ENCODE measurements at places on chromosomes 6 and 20.

GRCh38 chr6:136136274-136136673, 113.8 kb downstream of the MTFR2 start:
- DNase-seq, result no peak

DNA sequence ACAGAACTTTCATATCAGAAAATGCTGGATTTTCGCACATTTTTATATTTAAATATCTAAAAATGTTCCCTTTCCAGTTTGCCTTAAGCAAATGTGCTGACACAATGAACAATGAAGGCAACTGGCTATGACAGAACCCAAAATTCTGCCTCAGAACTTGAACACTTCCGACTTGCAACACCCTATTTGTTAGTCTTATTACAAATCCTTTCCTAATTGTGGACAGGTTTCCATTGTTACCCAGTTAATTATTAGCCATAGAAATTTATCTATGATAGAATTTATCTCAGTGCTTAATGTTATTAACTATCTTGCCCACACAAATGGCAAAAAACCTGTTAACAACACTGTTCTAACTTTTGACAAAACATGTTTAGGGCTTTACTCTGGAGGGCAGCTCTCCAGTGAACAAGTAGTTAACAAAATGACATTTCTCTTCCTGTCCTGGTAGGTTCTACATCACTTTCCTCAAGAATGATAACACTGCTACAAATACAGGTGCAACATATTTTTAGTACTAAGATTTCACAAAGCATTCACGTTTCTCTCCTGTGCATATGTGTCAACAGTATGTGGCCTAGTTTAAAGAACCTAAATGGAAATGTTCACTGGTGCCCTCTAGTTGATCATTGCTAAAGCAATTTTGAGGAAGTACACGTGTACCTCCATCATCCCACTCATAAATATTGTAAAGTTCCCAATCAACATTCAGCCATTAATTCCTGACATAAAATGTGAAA, 58.4 kb downstream of the HIVEP2 start:
- DNase-seq, result no peak

DNA sequence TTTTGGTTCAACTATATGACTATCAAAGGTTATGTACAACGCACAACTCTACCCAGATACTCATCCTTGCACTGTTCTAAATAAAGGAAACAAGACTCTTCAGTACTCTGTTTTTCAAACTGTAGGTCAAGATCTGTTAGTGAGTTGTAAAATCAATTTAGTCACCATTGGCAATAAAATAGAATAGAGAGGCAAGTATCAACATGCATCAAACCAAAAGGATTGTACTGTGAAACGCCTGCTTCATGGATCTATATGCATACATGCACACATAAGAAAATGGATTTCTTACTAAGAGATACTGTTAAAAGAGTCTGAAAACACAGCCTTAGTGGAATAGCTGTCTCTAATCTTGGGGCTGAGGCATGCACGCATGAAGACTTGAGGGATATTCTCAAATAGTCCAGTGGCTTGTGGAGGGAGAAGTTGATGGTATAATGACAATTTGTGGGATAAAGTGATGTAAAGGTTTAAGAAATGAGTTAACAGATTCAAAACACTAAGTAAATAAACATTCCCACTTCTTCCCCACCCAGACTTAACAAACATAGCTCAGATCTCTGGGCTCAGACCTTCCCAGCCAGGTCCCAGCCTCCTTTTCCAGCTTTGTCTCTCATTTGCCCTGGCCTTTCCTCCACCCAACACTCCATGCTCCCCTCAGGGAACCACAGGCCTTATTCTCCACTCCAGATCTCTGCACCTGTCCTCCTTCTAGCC, 10.7 kb upstream of the LZTS3 start:
- DNase-seq, result no peak

DNA sequence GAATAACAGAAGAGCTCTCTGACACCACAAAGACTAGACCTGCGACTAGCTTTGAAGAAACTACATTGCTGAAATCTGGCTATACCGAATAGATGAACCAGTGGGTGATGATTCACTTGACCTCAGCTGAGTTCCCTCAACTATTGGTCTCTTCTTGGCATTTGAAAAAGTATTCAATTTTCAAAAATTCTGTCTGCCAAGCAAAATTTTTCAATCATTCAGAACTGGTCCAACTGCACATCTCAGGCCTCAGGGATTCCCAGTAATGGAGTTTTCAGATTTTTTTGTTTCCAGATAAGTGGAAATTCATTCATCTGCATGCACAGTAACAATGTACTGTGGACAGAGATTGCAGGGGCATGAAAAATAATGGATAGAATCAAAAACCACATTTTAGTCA, 121.4 kb upstream of the NAA20 start:
- DNase-seq, result no peak

- DNase-seq, result no peak
These were observed 57.8 kb upstream of the RREB1 start for GRCh38 chr6:7050004-7050403.

DNA sequence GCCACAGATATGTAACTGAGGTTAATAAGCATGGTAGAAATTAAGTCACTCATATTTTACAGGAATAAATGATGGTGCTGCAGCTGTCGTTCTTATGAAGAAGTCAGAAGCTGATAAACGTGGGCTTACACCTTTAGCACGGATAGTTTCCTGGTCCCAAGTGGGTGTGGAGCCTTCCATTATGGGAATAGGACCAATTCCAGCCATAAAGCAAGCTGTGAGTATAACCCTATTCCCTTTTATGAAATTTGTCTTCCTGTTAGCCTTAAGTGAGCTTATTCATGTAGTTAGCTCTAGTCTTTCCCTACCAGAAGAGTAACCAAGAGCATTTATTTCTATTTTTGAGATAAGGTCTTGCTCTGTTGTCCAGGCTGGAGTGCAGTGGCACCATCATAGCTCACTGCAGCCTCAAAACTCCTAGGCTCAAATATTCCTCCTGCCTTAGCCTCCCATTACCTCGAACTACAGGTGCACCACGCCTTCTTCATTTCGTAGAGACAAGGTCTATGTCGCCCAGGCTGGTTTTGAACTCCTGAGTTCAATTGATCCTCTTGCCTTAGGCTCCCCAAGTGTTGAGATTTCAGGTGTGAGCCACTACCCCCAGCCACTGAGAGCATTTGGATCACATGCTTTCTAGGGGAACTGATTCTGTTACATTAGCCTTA, 12.0 kb downstream of the TCP1 start:
- no peak for DNase-seq

DNA sequence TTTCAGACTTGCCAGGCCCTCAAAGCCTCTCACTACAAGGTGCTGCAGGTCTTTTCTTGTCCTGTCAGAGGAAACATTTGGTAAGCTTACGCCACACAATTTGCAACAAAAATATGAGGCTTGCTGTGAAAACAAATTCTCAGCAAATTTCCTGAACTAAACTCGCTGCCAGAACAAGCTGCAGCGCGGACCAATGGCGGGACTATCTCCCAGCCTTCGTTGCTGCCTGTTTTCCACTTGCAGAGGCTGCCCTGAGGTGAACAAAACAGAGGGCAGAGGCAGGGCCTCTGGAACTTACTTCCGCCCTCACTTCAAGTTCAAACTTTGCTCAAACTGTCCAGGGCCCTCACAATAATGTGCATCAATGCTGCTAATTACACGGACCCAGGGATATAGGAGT, 12.4 kb downstream of the UQCC2 start:
- DNase-seq, result no peak

DNA sequence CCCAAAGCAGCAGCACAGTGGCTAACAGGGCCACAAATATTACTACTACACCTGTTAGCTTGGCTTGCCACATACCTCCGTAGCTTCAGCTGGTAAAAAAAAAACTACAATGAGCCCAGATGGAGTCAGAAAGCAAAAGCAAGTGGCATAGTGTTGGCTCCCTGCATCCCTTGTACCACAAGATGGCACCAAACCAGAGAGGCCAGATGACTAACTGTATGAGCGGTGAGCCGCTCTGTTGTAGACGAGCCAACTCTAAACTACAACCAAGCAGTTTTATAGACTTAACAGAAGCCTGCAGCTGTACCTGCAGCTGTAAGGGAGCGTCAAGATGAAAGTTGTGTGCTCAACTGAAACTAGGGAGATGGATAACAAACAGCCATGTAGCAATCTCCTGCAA, 84.5 kb upstream of the MCHR2 start:
- DNase-seq, result no peak

GRCh38 chr6:56311061-56311460, 63.7 kb upstream of the COL21A1 start:
- DNase-seq, result no peak

- no peak for DNase-seq
These were observed 57.7 kb downstream of the ADNP start for GRCh38 chr20:50873585-50873984.

GRCh38 chr6:41551086-41551700, 5.0 kb downstream of the FOXP4 start:
- DNase-seq, result no peak

- DNase-seq, result no peak
These were observed 18.9 kb downstream of the MKKS start for GRCh38 chr20:10415013-10415650.

GRCh38 chr6:40909811-40910210, 129.2 kb downstream of the UNC5CL start:
- no peak for DNase-seq

- DNase-seq, result no peak
These were observed 647.8 kb upstream of the MARCKS start for GRCh38 chr6:113209315-113209714.

DNA sequence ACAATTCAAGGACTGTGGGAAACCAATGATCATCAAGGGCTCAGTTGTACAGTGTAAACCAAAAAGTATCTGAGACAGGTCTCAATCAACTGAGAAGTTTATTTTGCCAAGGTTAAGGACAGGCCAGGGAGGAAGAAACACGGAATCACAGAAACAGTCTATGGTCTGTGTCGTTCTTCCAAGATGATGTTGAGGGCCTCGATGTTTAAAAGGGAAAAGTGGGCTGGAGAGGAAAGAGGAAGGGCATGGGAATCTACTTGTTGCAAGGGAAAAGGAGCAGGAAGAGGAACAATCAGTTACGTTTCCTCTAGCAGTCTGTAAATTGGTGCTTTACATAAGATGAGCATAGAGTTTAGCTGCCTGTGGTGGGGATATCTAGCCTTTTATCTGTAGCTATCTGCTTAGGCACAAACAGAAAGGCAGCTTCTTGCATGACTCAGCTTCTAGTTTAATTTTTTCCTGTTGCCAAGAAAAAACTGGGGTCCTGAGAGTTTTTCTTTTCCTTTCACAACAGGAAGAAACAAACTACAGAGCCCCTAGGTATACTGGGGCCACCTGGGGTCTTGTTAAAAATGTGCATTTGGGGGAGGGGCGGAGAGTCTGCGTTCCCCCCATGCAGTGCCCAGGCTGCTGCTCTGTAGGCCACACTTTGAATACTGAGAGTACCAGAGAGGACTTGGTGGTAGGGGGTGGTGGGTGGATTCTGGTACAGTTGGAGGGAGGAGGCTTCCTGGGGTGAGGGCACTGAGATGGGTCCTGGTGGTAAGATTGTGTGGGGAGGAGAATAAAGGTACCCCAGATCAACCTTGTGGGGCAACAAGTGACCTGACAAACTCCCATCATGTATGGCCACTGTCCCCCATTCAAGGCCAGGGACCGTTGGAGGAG, 35.3 kb upstream of the EZR start:
- no peak for DNase-seq

- no peak for DNase-seq
These were observed 8.8 kb upstream of the C20orf203 start for GRCh38 chr20:32682508-32682987.

DNA sequence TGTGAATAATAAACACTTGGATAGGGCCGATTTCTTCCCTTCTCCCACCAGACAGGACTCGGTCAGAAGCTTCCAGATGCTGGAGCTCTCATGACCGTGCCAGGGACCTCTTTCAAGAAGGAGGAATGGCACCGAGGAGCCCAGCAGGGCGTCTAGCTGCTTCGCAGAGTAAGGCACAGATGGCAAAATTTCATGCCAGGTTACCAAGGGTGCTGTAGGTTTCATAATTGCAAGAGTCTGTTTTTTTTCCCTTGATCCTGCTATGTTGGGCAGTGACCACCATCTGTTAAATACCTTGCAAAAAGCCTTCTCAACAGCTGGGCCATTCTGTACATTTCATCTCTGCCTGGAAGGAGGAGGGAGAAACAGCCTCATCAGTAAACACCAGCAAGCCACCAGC, 111.8 kb downstream of the EDN3 start:
- no peak for DNase-seq

DNA sequence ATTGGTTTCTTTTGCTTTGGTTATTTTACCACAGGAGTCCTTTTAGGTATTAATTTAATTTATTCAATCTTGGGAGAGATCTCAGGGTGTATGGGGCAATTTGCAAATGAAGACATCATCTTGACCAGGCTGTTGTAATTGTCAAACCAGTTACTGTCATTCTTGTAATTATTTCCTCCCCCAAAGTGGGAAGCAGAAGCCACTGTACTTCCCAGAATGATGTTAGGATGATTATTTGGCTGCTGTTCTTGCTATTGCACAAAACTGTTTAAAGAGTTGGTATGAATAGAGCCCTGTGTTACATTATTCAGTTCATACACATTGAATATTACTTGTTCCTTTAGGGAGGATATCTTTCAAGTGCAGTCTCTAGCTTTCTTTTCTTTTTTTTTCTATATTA, 1.7 kb downstream of the TAAR6 start:
- no peak for DNase-seq

GRCh38 chr6:35640017-35640664, 48.6 kb downstream of the FKBP5 start:
- DNase-seq, result no peak

DNA sequence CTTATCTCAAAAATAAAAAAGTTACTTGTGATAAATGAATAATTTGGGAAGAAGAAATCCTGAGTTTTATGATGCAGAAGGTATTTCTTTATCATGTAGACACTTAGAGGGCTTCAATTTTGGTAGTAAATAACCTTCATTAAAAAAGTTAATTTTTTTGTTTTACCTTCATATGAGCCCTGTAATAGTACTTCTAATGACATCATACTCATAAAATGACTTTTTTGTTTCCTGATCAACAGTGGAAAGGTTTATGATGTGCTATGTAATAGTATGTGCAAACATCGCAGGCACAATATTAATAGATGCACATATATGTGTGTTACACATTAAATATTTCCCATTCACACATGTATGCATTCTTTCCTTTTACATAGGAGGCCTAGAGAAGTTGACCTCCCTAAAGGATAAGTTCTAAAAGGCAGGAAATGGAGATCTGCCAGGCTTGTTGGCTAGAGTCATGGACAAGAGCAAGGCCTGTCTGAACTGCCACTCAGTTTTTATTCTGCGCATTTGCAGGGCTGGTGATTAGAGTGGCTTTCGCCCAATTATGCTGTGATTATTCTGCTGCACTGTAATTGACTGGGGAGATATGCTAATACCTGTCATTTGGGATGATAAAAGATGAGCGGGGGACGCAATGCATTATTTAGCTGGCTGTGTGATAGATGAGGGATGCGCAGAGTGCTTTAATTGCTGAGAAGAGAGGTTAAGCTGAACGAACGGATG, 272.6 kb downstream of the TMEM242 start:
- no peak for DNase-seq

- no peak for DNase-seq
These were observed 73.1 kb downstream of the PTCHD4 start for GRCh38 chr6:48037946-48038345.

All from stimulated activated CD4-positive, alpha-beta T cell treated with anti-CD3 and anti-CD28 coated beads, Interleukin-2, amount 100 ng/mL, for 48 hours (primary cell).